ENCODE measurements at places on chromosomes 2 and 18.

- no peak for DNase-seq
Measured at GRCh38 chr2:8534729-8535468, 147.0 kb upstream of the ID2 start.

DNA sequence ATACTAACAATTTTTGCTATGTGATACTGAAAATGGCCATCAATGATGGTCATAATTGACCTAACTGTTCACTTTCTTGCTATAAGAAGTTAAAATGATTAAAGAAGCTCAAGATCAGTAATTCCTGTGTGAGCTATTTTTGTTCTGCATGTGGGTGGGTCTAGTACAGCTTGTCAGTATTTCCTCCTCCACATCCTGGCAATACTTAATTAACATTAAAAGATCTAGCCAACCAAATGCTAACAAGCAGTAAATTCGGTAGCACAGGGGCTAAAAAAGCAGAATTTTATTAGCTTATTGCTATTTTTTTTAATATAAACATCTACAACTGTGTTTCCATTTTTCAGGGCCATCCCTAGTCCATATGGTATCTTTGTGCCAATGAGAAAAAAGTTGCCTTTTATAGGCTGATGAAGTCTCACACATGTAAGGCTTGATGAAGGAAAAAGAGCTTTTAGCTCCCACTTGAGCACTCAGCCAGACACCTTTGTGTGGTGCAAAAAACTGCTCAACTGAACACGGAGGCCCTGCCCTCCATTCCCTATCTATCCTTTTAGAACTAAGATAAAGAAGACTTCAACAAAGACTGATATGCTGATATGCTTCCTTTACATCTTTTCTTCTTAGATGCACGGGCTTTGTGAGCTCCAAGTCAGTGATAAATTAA lies 4.9 kb upstream of the PNO1 start:
- no peak for DNase-seq

DNA sequence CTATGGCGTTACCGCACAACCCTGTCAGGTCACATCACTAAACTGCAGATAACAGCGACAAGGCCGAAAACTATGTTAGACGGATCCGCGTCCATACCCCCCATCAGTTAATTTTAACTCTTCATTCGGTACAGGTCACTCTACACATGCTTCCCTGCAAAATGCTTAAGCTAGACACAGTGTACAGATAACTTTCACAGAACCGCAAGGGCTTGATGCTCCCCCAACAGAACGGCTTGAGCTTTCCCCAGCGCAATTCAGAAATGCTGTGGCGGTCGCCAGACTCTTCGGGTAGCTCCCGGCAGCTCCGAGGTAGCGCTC lies 283 bp upstream of the RBBP8 start:
- no peak for DNase-seq

DNA sequence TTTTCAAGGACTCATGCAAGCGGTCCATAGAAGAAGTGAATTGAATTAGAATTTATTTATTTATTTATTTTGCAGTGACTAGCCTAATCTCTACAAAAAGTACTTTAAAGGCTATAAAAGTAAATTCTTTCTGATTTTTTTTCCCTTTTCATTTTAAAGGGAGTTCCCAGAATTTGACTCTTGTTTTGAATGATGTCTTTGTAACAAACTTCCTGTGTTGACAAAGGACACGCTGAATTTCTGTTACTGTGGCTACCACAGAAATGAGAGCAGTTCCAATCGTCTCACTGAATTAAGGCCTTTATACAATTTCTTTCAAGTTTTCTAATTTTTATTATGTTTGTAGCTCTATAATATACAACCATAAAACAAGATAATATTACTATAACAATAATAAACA lies 46.3 kb upstream of the LPIN2 start:
- no peak for DNase-seq

- no peak for DNase-seq
Measured at GRCh38 chr2:42172020-42172419, 2.9 kb downstream of the EML4 start.

DNA sequence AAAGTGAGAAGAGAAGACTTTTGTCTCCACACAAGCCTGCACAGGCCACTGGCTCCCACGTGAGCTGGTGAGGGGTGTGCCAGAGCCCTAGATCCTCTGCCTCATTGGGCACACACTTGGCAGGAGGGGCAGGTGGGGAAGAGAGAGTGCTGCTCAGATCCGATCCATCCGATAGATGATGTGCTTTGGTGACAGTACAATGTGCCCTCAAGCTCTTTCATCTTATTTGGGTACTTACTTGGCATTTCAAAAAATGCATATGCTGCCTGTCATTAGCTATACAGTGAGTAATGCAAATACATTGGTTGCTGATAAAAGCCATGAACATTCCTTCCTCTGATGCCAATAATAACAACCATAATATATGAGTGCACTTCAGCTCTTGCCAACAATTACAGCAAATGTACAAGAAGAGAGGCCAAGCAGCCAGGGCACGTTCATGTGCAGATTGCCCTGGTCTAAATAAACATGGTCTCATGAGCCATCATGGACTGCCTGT lies 255.3 kb downstream of the VAPA start:
- no peak for DNase-seq

- DNase-seq, result no peak
Measured at GRCh38 chr18:42508683-42509296, 553.8 kb downstream of the PIK3C3 start.

GRCh38 chr18:49024804-49025421 lies 74.1 kb upstream of the SMAD7 start:
- DNase-seq, result no peak

DNA sequence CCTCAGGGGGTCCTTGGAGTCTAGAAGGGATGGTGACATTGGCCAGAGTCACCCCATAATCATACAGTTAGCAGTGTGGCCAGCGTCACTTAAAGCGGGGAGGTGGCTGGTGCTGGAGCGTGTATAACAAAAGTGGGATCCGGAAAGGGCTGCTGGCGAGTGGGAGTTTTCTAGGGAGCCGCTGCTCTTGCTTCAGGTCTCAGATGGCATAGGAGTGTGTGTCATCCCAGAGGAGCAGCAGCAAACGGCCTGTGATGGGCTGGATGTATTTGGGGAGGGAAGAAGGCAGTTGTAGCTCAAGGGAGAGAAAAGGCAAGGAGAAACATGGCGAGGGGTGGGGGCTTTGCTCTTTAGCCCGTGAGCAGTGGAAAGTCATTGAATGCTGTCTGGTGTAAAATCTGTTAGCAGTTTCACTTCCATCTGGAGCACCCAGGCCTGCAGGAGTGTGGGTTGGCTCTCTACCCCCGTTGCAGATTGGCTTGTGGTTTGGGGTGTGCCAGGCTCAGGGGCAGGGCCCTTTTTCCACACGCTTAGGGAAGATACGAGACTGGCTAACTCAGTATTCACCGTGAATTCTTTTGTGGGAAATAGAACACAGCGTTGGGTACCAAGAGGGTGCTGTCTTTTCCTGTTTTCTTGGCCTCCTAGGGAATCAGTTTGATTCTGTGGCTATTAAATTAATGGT lies 120.5 kb downstream of the AGAP1 start:
- no peak for DNase-seq

DNA sequence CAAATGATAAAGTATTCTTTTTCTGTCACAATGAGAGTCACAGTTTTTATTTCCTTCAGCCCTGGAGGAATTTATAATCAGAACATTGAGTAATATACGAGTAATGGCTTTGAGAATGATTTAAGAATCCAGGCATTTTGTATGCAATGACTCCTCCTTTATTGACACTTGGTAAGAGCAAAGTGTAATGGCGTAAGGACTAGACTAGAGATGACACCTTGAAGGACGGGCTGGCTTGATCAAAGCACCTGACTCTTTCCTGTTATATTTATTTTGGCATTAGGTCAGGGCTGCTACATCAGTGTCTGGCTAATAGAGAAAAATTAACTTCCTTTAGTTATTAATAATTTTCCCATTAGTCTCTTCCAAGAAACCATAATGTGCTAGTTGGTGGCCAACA lies 482.4 kb upstream of the GCFC2 start:
- no peak for DNase-seq

GRCh38 chr2:233358335-233358734 lies 4.0 kb downstream of the DGKD start:
- no peak for DNase-seq

All from stimulated activated CD8-positive, alpha-beta memory T cell treated with anti-CD3 and anti-CD28 coated beads, Interleukin-4, amount 100 ng/mL, for 4 hours (primary cell).